ENCODE measurements at places on chromosomes 4 and X.

- DNase-seq = no peak
Observed at GRCh38 chrX:14964500-14964899, 91.3 kb downstream of the MOSPD2 start.

DNA sequence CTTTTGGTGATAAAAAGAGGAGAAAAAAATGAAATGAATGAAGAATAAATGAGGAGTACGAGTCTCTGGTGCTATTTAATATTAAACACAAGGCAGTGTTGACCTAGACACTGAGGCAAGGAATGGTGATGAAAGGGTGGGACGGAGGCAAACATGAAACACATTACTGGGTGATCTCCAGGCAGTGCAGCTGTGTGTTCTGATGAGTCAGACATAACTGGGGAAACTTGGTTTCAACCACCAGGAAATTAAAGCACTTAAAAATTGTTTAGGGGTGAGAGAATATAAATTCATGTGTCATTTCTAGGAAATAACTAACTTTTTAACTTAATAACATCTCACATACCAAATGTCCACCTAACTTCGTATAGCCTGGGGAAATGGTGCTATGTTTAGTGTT is 19.7 kb upstream of the CXCL6 start:
- DNase-seq = no peak

DNA sequence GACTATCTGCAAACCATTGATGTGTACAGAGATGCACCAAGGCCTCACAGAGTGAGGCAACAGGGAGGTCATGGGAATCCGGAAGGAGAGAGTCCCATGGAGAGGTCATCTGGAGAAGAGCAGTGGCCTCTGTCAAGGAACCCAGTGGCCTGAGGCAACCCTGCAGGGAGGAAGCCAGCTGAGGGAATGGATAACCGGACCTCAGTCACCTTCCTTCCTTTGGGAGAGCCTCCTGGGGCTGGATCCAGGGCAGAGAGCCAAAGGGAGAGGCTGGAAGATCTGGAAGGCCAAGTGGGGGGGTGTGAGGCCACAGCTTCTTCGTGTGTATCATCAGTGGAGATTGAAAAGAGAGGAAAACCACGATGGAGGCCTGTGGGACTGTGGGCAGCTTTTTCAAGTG is 24.3 kb upstream of the CD38 start:
- DNase-seq = no peak

DNA sequence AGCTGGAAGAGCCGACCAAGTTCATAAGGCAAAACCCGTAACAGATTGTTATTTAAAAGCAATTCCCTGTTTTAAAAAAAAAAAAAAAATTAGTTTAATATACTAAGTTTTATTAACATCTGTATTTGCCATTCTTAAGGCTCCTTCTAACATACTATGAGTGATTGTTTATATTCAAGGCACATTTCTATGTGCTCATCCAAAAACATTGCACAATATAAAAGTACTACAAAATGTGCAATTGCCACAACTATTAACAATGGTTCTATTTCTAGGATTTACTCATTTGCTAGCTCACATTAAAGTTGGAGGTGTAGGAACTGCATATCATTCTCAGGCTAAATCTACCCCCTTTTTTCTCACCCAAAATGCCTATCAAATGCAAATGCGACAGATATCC is 46.1 kb downstream of the CNOT6L start:
- DNase-seq = no peak

GRCh38 chr4:8538703-8539567 is 41.3 kb upstream of the GPR78 start:
- DNase-seq = no peak

- no peak for DNase-seq
Observed at GRCh38 chr4:106595906-106596305, 227.3 kb upstream of the GIMD1 start.

GRCh38 chrX:101774340-101774739 is 114.7 kb upstream of the ARMCX2 start:
- no peak for DNase-seq

- no peak for DNase-seq
Observed at GRCh38 chr4:147493307-147493706, 12.4 kb downstream of the EDNRA start.

- DNase-seq = no peak
Observed at GRCh38 chr4:115453416-115453815, 340.0 kb upstream of the NDST4 start.
